ENCODE measurements at places on chromosomes 6 and 20.

- DNase-seq: no peak
Observed at GRCh38 chr6:9085054-9085708, 649.8 kb upstream of the SLC35B3 start.

DNA sequence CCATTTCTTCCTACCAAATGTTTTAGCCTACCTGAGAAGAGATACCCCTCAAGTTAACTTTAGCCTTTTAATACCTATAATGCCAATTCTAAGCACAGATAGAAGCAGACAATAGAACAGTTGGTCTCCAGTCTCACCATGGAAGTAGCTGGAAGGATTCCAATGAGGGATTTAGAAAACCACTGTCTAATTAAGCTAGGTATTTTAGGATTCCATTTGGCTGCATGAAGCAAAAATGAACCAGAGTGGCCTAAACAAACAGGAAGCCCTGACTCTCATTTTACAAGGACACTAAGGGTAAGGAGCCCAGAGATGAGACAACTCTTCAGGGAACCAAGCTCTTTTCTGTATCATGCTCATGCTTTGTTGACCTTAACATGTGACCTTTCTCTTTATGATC, 199.2 kb downstream of the ALDH8A1 start:
- DNase-seq: peak; percentile 33

- DNase-seq: no peak
Observed at GRCh38 chr6:31586008-31586407, at the start of gene LST1. Gene LST1, plus strand, starts transcription at chr6:31586277. Its CDS starts 1,023 bp downstream, at chr6:31587300.

DNA sequence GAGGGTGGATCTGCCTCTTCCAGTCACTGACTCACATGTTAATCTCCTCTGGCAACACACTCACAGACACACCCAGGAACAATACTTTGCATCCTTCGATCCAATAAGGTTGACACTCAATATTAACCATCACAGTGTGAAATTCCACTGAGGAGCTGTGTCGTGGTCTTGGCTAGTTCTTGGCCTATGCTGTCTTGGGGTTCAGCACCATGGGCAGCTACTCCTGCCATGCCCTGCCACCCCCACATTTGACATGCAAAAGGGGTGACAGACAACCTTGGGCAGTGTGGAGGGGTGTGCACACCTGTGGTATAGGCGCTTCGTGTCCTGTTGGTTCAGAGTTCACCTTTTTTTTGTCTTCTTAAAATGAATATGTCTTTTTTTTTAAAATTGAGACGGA, 25.8 kb downstream of the ANKRD6 start:
- no peak for DNase-seq

GRCh38 chr6:8243475-8243874, 141.1 kb upstream of the EEF1E1 start:
- DNase-seq: no peak

DNA sequence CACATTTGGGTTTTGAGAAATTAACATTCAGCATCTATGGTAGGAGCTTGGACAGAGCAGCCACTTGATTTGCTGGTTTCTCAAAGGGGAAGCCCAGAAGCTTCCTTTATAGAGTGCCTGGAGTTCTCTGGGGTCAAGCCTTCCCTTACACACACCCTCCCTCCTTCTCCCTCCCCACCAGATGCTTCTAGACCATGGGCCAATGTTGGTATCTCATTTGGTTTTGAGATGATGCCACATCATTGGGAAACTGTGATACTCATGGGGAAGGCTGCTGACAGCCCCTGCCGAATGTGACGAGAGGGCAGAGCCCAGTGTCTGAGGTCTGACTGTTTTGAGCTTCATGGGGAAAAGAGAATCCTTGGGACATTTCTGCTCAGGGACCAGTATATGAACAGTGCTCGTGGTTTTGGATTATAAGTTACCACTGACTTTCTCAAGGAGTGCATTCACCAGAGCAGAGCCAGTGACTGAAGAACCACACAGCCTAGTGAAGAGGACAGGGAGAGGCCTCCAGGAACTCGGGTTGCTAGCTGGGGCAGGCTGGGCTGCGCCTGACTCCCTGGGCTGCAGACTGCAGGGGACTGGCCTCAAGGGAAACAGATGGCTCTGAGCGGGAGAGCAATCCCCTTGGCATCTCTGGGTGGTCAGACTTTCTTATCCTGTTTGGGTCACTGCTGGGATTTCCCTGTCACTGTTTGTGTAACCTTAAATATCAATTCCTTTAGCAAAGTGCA, 46.4 kb upstream of the CST5 start:
- no peak for DNase-seq

DNA sequence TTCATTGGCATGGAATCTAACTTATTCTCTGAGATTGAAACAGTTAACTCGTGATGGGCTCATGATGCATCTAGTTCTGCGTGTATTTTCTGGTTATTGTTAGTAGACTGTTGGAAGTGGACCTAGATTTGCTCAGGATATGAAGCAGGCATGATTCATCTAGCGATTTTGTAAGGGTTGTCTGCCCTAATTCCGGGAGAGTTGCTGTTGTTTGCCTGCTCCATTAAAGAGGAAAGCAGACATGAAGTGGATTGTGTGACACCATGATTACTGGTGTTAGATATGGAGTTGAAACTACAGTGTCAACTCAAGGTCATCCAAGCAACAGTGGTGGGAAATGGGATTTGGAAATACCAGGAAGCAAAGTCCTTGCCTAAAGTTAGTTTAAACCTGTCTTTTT, 41.0 kb downstream of the SOX4 start:
- peak; percentile 74 for DNase-seq

- peak; percentile 29 for DNase-seq
Observed at GRCh38 chr20:62010551-62011402, 54.9 kb downstream of the TAF4 start.

DNA sequence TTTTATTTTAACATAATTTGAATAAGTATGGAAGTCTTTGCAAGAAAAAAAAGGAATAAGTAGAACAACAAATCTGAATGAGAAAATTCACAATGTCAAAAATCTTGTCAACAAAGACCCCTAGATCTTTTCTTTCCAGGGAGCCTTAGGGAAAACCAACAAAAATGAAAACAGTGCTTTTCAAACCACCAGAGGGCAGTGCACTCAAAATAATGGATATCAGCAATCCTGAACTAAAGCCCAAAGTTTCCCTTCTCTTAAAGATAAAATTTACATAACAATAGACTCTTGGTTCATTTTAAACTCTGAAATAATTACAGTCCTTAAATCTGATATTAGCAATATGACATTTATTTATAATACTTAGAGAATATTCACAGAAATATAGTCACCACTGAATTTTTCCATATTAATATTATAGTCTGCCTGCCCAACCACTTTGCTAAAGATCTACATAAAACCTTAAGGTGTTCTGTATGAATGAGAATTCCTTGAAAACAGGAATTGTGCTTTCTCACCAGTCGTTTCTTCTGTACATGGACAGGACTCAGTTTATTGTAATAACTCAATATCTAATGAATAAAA, 105.3 kb upstream of the BMP5 start:
- peak; percentile 18 for DNase-seq

- no peak for DNase-seq
Observed at GRCh38 chr6:157060440-157060952, 262.8 kb downstream of the TMEM242 start.

- DNase-seq: no peak
Observed at GRCh38 chr20:21505161-21505809, 8.6 kb downstream of the NKX2-2 start.

- no peak for DNase-seq
Observed at GRCh38 chr6:110329714-110330436, 28.3 kb downstream of the METTL24 start.

GRCh38 chr6:39029156-39030011, 19.2 kb upstream of the GLP1R start:
- DNase-seq: peak; percentile 3

DNA sequence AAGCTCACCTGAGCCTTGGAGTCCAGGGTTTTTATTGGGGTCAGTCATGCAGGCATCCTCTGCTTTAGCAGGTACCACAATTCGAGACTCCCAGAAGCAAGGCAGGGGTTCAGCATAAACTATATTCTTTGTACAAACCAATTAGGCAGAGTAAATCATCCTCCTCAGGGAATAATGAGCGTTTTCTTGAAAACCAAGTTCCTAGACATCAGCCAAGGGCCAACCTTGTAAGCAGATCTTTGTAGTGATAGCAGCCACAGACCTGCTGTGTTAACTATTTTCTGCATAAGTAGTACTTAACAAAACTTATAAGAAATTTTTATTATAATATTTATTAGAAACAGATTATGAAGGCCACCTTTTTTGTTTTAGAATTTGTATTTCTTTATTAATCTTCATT, 74.7 kb downstream of the STXBP5 start:
- no peak for DNase-seq

GRCh38 chr20:58366866-58367265, 22.2 kb upstream of the VAPB start:
- no peak for DNase-seq

GRCh38 chr6:20302702-20303251, 90.5 kb upstream of the MBOAT1 start:
- DNase-seq: no peak

GRCh38 chr6:147231589-147231988, 27.4 kb downstream of the STXBP5 start:
- DNase-seq: no peak

DNA sequence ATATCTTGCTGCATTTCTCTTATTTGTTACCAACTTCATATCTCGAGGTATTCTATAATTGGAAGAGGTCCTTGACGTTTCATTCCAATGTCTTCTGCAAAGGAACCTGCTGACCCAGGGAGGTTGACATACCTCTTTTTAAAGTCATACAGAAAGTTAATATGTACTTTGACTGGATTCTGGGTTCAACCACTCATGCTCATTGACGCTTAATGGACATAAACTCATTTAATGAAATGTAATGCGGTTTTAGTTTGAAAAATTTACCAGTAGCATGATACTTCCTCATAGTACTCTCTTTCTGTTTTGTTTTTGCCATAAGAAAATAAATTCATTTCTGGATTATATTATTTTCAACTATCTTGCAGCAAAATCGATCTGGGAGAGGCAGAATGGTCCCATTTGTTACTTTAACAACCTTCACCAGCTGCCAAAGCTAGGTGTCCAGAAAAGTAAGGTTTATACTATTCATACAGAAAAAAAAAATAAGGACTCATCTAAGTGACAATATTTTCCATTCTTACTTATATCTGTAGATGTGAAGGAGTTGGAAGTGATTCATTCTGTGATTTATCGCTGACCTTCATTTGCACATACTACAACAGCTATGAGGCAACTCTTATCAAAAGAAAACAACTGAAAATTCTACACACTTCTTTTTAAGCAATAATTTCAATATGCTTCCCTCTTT, 101.6 kb downstream of the ATXN1 start:
- DNase-seq: no peak

DNA sequence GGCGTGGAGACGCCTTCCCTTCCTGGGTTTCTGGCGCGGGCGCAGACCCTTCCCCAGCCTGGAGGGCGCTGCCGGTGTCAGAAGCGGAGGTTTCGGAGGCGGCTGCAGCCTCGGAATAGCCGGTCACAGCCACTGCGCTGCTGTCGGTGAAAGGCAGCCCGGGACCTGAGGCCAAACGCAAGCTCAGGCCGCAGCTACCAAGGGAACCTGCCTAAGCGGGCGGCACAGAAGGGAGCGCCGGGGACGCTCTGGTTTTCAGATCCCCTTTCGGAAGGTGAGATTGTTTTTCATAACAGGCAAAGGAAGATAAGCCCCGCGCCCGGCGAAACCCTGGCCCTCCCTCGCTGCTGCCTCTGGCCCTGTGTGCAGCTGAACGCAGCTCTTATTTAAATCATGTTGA, 116.5 kb downstream of the FAM120B start:
- no peak for DNase-seq

GRCh38 chr20:45510242-45510862, 5.1 kb downstream of the SPINT3 start:
- DNase-seq: no peak

DNA sequence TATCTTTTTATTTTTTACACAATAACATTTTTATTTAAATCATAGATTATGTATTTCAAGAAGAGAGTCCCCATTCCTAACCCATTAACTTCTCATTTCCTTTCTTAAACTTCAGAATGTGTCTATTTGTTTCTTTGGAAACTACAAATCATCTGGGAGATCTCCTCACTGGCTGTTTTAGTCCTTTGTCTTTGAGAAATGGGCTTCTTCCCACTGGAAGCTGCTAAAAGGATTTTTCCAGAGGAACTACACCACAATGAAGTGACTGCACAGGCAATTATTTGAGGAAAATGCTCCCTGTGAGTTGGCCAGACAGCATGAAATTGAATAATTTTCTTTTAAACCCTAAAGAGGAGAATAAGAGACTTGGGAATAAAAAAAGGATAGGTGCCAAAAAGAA, 119.1 kb downstream of the TENT5A start:
- no peak for DNase-seq

- DNase-seq: peak; percentile 42
Observed at GRCh38 chr6:43771858-43772680, 2.1 kb downstream of the VEGFA start.

DNA sequence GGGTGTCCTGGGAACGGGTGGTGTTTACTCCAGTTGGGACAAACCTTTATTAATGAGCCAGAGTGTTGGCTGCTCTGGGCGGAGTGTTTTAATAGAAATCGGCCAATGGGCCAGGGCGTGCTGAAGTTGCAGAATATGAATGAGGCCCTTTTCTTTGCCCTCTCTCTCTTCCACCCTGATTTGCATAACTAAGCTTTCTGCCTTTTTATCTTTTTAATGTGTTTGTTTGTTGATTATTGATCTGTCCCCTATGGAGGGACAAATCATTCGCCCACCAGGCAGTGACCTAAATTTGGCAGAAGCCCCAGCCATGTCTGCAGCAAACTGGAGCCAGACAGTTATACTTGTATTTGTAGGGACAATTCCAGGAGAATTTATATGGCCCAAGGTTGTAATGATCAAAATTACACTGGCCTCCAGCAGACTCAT, 420.9 kb downstream of the PREX1 start:
- no peak for DNase-seq

DNA sequence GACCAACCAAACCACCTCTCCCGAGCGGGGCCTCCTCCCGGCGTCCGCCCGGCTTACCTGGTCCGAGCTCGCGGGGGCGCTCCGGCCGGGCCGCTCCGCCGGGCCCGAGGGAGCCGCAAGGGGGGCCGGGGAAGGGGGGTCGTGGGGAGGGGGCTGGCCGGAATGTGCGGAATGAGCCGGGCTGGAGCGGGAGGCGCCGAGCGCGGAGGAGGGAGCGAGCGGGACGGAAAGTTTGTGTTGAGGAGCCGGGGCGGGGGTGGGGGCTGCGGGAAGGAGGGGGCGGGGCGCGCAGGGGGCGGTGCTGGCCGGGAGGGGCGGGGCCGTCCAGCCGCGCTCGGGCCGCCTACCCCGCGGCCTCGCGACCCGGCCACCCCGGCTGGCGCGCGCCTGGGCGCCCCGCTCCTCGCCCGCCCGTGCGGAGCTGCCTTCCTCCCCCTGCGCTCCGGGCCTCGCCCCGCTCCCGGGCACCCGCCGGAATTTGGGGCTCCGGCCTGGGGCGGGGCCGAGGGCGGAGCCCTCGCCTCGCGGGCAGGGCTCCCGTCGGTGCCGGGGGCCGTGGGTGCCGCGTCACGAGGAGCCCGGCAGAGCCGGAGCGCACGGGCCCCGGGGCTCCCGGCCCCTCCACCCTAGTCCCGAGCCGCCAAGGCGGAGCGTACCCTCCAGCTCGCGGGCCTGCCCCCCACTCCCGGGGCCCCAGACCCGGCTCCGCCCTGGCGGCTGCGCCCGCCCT, at the start of gene TEAD3:
Gene TEAD3, minus strand, starts transcription at position 239 of the 730 bp plus-strand sequence.
- DNase-seq: peak; percentile 31

- DNase-seq: no peak
Observed at GRCh38 chr6:169988769-169989550, 237.5 kb downstream of the ERMARD start.

Data from GM04504 (cell line).